ENCODE measurements at places on chromosomes 7 and 10.

DNA sequence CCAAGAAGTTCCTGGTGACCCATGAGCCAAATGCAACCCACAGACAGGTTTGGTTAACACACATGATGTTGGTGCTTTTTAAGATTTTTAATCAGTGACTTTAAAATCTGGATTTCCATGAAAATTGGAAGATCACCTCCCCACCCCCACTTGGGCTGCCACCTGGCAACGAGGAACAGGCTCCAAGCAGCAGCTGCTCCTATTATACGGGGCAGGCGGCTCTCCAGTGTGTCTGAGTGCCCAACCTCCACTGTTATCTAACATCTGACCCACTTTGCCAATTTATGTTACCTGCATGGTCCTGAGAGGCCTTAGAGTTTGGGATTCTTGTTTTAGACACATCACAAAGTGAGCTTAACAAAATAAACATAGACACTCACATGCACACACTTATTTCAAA, 56.4 kb downstream of the SGMS1 start:
- no peak for DNase-seq

- DNase-seq = no peak
Observed at GRCh38 chr10:24771943-24772694, 48.4 kb upstream of the ARHGAP21 start.

DNA sequence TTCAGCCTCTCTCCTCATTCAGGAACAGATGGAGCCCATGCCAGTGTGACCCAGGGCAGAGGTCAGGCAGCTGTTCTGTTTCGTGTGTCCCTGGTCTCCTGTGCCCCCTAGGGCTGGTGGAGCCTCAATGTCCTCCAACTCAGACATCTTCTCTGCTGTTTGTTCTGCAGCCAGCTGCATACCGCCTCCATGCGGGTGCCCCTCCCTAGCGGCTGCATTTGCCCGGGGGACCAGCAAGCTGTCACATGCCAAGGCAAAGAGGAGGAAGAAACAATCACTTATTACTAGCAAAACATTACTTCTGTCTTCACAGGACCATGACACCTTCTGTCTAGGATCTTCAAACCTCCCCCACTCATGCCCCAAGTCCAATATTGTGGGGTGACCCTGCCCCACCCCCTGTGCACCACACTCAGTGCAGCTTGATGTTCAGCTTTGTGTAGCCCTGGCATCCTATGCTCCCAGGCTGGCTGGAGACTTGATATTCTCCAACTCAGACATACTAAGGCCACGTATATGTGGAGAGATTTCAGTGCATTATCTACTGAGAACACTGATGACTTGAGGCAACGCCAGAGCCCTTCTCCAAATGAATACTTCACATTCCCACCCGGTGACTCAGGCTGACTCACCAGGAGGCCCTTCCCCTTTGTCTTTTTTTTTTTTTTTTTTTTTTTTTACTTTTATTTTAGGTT, 188.9 kb downstream of the SKIDA1 start:
- DNase-seq = peak; percentile 97

DNA sequence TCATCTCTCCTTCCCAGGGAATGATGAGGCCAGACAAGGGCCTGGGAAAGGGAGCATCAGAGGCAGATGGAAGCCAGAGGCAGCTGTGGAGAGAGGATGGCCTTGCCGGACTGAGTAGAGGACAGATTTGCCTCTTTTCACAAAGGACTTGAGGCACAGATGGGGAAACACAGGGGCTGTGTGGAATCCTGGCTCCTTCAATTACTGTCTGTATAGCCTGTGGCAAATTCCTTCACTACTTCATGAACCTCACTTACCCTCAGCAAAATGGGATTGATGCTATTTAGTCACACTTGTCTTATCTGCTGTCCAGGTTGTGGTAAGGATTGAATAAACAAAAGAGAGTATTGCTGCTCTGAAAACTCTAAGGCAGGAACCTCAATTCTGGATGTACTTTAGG, 40.3 kb downstream of the SLC25A28 start:
- peak; percentile 18 for DNase-seq

- DNase-seq = no peak
Observed at GRCh38 chr7:15626041-15626440, 60.4 kb downstream of the MEOX2 start.

GRCh38 chr7:152924238-152924637, 164.7 kb downstream of the ACTR3B start:
- no peak for DNase-seq

- DNase-seq = peak; percentile 51
Observed at GRCh38 chr10:110498087-110498981, 627 bp downstream of the DUSP5 start.

- DNase-seq = no peak
Observed at GRCh38 chr7:69434398-69434815, 163.9 kb upstream of the AUTS2 start.

DNA sequence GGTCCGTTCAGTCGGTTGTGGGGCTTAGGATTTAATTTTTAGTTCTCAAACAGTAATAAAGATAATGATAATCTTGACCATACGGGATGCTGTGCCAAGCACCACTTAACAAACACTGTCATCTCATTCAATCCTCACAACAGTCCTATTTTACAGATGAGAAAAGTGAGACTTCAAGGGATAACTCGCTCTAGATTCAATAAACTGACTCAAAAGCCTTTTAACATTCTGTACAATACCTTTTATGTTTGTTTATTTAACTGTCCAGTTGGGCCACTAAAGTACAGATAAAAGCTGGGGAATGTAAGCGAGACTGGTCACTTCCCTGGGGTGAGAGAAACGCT, 437 bp upstream of the CFAP69 start:
- DNase-seq = no peak

GRCh38 chr7:150818971-150819370, 18.4 kb downstream of the TMEM176A start:
- no peak for DNase-seq

DNA sequence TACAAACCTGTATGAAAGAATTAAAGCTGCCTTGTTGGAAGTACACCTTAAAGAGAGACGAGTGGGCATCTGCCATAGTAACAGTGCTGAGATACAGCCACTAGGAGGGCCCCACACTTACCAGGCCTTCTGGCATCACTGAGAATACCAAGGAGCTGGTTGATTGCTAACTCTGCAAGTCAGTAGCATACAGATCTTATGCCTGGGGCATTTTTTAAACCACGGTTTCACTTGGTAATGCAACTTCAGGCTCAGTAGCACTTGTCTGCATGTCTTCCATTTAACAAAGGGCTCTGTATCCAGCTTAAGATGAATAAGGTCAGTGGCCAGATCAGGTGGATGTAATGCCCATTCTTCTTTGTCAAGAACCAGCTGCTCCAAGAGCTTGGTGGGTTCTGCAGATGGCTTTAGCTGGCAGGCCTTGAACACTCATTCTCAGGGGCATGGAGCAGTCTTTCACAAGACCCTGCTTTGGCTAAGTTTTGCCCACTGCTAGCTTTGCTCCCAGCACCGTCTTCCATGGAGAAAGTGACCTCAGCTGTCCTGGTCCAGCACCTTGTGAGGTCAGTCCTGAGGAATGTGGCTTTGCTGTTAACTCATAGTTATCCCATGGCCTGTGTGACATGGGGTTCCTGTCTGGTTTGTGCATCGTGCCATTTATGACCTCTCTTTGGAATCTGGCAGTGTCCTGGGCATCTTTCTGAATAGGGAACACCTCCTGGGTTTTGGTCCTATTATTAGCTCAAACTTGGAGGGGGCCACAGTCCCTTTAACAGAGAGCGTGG, 68.1 kb downstream of the BMPER start:
- no peak for DNase-seq

DNA sequence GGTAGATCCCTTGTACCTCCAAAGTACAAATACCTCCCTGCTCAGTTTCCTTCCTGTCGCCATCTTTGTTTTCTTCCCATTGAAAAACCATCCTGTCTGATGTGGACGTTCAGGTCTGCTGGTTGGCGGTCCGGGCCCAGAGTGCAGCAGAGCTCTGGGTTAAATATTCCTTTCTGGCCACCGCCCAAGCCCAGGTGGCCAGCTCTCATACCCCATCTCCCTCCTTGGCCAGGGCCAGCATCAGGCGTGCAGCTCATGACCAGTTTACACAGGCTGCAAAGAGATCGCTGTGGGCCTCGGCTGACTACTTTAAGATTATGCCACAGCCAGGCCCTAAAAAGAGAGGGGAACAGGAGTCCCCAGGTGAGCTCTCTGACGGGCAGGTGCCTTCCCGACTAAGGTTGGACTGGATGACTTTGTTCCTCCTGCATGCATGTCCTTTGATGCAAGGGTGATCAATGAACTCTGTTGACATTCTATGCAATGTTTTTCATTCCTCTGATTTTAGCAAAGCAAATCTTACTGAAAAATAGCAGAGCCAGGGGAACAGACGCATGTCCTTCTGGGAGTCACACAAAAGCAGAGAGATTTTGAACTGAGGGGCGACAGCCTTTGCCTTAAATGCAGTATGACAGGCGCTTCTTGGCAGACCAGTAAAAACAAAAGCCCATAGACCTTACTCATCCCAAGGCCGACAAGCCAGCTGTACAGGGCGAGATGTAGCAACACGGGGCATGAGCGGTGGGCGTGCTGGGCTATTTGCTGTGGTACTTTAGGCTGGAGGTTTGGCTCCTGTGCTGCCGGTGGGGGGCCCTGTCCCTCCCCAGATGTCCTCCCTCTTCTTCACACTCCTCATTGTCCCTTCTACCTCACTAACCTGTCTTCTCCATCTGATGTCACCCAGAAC, 33.3 kb upstream of the SH2B2 start:
- DNase-seq = no peak

DNA sequence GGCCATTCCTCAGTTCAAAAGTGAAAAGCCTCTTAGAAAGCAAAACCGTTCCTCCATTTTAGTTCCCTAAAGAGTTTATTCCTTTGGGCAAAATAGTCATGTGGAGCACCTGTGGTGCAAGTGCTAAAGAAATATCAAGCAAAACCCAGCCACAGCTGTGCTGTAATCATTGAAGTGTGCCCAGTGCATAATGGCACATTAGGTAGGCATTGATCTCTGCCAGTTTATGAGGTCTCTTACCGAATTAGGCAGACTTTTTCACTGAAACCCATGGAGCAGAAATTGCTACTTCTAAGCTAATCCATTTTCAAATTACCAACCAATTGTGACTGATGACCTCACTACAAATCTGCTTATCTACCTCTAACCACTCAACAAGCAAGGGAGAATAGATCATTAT, 97.2 kb upstream of the SEMA3A start:
- DNase-seq = no peak

DNA sequence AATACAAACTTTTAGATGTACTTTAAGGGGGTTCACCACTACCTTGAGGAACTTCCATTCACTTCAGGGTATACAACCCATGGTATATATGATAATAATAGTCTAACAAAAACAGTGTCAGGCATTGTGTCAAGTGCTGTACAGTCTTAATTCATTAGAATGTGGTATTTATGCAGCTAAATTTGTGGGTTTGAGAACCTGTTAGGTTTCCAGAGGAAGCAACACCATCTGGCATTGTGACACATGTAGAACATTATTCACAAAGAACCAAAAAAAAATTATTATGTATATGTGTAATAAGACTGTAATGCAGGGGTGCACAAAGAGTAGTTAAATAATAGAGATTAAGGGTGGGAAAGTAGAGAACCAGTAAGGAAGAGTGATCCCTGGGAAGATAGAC, 26.3 kb downstream of the TMEM60 start:
- no peak for DNase-seq

- DNase-seq = no peak
Observed at GRCh38 chr7:69762821-69763352, 164.6 kb downstream of the AUTS2 start.

DNA sequence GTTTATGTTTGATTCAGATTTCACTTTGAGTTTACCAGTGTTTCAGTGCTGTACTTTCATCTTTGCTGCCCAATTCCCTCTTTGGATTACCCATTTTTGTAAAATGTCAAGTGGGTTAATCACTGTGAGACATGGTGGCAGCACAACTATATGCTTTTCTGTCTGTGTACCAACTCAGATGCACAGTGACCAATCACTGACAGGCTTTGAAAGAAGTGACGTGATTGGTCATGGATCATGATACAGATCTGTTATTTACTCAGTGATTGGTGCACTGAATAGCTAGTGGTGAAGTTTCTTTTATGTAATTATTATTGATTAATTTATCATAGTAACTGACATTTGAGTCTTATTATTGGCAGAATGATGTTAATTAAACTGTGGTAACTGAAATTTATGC, 126.9 kb downstream of the SDK1 start:
- no peak for DNase-seq

DNA sequence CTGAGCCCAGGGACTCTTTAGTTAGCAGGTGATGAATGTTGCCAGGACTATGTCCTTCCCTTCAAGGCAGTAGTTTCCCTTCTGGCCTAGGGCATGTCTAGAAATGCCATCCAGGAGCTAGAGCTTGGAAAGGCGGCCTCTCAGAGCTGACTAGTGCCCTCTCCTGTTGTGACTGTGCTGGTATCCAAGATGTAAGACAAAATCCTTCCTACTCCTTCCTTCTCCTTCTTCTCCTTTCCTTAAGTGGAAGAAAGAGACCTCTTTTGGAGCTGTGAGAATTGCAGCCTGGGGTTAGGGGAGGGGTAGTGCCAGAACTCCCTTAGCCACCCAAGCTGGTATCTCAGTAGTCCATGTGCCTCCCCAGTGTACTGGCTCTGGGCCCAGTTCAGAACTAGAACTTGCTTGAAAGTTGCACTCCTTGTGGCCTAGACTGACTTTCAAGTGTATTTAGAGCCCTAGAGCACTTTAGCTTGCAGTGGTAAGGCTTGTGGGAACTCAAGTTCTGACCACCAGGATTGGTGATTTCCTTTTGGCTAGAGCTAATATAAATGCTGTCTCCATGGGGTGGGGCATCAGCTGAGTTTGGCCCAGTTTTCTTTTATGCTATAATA, 118.8 kb downstream of the NPSR1 start:
- no peak for DNase-seq

DNA sequence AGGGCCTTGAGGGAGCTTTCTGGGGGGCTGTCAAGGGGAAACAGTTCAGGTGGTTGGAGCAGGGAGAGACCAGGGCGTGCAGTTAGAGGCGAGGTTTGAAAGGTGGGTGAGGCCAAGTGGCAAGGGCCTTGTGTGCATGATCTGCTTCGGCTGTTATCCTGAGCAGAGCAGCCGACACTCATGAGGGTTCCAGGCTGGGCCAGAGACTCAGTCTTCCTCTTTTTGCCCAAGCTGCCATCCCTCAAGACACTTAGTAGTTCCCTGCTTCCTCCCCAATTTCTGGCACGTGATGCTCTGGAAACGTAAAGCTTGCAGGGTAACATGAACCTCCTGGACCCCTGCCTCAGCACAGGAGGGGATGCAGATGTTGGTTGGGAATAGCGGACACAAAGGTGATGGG, 44.1 kb downstream of the KLRG2 start:
- DNase-seq = no peak

DNA sequence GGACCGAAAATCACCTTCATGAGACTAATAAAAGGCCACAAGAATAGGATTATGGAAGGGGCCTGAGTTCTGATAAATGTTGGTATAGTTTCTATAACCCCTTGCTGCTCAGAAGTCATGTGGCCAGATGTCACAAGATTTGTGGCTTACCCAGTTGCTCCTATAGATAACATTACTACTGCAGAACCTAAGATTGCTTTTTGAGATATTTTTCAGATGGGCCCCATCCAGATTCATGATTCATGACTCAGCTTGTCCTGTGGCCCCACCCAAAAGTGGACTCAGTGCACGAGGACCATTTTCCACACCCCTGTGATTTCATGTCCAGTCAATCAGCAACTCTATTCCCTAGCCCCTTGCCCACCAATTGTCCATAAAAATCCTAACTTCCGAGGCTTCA, 209.0 kb downstream of the ACTR3B start:
- DNase-seq = no peak

- DNase-seq = no peak
Observed at GRCh38 chr7:150562919-150563318, 4.3 kb upstream of the GIMAP4 start.

GRCh38 chr7:76202666-76203030, 952 bp downstream of the SRRM3 start:
- no peak for DNase-seq

Data from amniotic epithelial cell (primary cell).